ENCODE measurements at places on chromosomes 11 and 22.
A peak's percentile ranks its signal among the peaks of the same experiment; 100 is the strongest.

GRCh38 chr11:61713464-61713863, 33.3 kb downstream of the DAGLA start:
- no peak for DNase-seq

DNA sequence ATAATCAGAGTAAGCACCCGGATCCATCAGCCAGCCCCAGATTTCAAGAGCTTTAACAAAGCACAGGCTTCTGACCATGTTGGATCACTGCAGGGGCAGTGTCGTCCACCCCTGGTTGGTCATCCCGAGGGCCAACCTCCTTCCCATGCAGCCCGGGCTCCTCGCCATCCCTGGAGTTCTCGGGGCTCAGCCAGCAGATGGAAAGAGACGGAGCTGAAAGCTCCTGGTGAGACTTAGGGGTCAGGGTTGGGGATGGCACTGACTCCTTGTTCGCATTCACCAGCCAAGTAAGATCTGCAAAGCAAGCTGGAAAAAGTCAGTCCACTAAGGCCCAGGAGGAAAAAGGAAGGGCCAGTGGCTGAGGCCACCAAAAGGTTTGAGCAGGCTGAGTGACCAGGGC, 888.9 kb downstream of the BRD1 start:
- no peak for DNase-seq

- no peak for DNase-seq
These were observed 104.1 kb downstream of the TBC1D22A start for GRCh38 chr22:46866591-46866990.

- DNase-seq, result peak; percentile 42
These were observed 28.5 kb downstream of the LRP4 start for GRCh38 chr11:46889689-46890475.

DNA sequence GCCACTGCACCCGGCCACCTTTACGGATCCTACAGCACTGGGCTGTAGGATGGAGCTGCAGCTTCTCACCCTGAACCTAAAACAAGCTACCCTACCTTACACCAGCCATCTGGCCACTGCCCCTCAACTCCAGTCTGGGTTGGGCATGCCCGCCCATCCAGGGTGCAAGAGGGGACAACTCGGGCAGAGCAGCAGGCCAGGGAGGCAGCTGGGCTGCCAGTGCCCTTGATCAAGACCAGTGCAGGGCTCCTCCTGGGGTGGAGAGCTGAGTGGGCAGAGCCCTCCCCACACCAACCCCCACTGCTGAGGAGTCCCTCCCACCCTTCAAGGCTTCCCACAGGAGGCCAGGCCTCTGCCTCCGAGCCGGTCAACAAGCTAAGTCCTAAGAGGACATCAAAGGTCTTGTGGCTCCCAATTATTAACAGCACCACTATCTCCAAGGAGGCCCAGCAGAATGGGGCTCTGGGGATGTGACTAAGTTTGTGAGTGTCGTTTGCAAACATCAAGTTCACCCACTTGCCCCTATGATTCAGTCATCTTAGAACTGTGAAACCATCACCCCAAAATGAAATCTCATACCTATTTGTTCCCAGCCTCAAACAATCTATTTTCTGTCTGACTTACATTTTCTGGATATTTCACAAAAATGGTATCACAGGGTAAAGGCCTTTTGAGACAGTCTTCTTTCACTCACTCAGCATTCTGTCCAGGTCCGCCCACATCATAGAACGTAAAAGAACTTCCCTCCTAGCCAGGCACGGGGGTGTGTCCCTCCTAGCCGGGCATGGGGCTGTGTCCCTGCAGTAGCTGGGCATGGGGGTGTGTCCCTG, 11.0 kb downstream of the GATD1 start:
- no peak for DNase-seq

GRCh38 chr11:112612250-112612849, 348.9 kb upstream of the NCAM1 start:
- no peak for DNase-seq

- no peak for DNase-seq
These were observed 22.0 kb upstream of the IPO7 start for GRCh38 chr11:9362393-9362863.

DNA sequence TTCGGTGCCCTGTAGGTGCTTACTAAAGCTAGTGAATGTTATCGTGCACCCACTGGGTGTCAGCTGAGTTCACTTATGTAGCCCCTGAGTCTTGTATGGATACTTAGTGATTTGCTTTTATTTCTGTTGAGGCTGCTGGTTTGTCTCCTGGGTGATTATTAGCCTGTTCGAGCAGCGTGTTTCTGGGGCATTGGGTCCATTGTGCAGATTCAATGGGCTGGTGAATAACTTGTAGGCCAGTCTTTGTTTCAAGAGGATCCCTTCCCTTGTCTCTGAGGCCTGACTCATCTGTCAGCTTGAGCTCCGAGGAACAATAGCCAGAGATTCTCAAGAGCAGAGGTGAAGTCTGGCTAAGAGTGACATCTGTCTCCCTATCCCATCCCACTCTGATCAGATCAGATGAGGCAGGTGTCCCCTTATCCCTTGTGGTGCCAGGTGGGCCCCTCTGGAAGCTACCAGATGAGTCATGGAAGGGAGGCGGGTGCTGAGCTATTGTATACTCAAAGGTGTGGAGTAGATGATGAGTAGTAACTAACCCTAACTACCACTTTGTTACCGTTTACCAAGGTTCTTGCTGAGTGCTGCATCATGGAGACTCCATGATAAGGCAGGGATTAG, 3.7 kb downstream of the MIAT start:
- no peak for DNase-seq

DNA sequence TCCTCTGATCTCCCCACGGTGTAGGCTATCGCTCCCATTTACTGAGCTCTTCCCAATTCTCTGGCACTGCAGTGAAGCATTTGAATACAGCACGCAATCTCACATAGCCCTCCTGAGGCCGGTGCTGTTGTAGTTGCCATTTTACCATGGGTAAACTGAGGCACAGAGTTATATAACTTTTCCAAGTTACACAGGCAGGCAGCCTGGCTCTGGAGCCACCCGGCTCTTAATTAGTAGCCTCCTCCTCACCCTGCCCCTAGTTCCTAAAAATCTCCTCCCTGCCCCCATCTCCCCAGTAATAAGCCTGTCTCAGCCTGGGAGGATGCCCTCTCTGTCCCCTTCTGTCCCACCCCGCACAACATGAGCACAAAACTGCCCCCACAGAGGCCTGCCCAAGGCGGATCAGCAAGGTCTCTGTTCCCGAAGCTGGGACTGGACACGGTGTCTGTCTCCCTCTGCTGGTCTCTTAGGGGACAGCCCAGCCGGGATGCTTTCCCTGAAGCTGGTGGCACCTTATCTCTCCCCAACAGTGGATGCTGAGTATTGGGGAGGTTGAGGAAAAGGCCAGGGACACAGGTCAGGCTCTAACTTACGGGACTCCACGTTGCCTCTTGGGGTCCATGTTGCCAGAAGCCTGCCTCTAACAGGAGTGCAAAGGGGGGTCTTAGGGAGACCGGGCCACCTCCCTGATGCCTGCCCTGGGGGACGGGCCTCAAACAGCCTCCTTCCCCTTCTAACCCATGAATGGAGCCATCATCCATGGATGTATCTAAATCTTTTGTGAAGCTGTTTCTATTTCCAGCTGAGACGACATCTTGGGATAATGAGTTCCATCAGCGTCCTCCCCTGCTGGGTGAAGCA, 9.1 kb upstream of the CLCF1 start:
- peak; percentile 75 for DNase-seq

DNA sequence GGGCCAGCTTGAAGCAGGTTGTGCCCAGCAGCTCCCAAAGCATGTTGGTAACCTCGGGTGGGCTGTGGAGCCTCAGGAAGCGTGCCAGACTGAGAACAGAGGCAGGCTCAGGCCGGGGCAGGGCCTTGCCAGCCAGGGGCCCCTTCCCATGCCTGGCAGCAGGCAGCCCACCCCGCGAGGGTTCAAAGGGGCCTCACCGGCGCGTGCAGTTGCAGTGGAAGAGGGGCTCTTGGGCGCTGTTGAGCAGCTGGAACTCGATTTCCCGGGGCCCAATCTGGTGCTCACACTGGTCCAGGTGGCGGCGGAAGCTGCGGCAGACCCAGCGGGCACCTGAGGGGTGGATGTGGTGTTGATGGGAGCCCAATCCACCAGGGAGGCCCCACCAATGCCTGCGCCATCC, 3.6 kb downstream of the PLA2G3 start:
- DNase-seq, result no peak

GRCh38 chr11:113448316-113448677, 26.9 kb downstream of the DRD2 start:
- DNase-seq, result no peak

DNA sequence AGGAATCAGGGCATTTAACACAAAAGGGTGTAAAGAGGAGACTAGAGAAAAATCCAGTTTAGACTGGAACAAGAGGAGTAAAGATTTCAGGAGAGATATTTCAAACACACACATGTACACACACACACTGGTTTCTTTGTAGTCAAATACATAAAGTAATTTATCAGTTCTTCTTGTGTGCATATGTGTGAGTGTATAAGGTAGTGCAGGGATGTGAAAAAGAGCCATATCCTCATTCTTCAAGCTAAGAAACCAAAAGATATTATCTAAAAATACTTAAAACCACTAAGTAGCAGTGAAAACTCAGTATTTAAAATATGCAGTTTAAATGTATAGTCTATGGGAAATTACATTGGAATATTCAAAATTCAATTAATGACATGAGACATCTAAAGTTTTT, 52.5 kb upstream of the CARD18 start:
- DNase-seq, result no peak

GRCh38 chr11:82225930-82226329, 507.7 kb downstream of the FAM181B start:
- DNase-seq, result no peak

GRCh38 chr22:49147617-49148175, 680.0 kb downstream of the BRD1 start:
- no peak for DNase-seq

GRCh38 chr11:69646493-69647389, 5.8 kb downstream of the CCND1 start:
- no peak for DNase-seq

DNA sequence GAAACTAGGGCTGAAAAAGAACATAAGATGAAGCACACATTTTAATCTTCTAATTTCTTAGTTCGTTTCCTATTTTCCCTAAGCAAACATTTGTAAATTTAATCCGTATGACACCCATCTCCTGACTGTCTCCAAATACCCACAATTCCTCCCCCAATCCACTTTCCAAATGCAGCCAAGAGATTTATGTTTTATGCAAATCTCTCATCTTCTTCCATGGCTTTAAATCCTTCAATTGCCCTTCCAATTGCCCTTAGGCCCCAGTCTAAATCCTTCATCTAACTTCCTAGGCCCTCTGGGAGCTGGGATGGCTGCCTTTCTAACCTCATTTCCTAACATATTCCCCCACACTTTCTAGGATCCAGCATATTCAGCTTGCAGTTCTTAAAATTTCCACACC, 18.0 kb upstream of the POU2AF1 start:
- no peak for DNase-seq

- DNase-seq, result no peak
These were observed 272.7 kb upstream of the CADM1 start for GRCh38 chr11:115776916-115777315.

DNA sequence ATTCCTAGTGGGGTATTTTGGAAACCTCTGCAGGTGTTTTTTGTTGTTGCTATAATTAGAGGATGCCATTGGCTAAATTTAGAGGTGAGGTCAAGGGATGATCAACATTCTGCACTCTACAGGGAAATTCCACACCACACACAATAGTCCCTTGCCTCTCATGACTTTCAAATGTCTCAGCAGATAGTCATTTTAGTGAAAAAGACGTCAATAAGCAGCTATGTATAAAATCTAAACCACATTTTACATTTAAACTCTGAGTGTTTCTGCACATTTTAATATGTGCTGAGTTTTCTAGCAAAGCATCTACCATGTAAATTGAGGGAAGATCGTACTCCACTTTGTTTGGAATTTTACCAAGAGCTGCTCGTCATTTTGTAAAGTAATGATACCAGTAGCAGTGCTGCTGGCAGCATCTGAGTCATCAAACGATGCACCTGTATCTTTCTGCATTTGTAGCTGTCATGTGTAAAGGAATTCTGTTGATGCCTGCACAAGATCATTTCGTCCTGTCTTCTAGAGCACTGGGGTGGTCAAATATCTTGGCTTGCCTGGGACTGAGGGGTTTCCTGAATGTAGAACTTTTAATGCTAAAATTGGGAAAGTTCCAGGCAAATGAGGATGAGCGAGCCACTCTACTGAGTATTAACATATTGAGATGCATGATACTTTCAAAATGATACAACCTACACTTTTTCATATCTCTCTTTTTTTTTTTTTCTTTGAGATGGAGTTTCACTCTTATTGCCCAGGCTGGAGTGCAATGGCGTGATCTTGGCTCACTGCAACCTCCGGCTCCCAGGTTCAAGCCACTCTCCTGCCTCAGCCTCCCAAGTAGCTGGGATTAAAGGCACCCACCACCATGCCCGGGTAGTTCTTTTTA, 414.5 kb upstream of the SYN3 start:
- no peak for DNase-seq

- no peak for DNase-seq
These were observed 389.6 kb upstream of the ARHGAP42 start for GRCh38 chr11:100297516-100297915.

GRCh38 chr11:131185915-131186314, 184.5 kb upstream of the NTM start:
- no peak for DNase-seq

DNA sequence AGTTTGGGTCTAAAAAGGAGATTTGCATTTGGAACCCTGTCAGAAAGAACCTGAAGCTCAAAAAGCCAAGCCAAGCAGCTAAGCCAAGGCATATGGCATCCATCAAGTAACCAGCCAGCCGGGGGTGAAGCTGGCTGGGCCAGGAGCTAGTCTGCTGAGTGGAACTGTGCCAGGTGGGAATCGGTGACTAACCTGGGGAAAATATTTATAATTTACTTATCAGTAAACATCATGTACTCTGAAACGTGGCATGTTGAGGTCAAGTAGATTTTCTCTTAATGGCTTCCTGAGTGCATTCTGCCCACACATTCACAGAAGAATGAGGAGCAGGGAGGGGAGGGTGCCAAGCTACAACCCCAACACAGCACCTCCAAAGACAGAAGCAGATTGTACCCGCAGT, 70.5 kb upstream of the SESN3 start:
- no peak for DNase-seq

GRCh38 chr11:43941257-43941994, 1.0 kb upstream of the C11orf96 start:
- DNase-seq, result no peak

- no peak for DNase-seq
These were observed 75.6 kb upstream of the HORMAD2 start for GRCh38 chr22:30004694-30005093.

DNA sequence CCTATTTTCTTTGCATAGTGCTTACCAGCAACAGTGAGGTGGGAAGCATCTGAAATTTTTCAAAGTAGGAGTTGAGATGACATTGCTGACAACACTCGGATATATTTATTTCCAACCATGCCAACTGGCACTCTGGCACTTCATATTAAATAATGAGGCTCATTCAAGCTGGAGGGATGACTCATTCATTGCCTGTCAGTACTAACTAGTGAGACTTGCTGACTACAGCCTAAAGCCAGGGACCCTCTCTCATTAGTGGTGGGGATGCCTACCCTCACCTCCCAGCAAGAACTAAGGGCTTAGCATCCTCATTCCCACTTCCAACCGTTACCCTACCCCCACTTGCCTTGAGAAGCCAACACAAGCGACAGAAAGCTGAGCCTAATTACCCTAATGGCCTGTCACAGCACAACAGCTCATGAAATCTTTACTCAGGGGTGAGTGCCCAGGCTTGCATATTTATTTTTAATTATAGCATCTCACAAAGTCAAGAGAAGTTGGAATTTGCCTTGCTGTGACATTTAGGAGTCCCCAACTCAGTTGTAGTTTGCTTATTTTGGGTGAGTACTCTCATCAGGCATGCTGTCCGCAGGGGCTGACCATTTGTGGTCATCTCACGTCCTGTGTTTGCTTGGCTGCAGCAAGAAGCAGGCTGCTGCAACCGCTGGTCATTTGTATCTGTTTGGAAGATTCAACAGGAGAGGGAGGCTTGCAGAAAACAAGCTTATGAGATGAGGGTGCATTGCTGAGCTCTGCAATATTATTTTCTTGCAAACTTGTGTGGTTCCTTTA, 181.6 kb upstream of the POU2AF2 start:
- no peak for DNase-seq
